GF-D8 (cell line): ENCODE measurements at places on chromosomes 6 and 20.

- DNase-seq, result no peak
These were observed 8.9 kb upstream of the UBE2V1 start for GRCh38 chr20:50121858-50122271.

DNA sequence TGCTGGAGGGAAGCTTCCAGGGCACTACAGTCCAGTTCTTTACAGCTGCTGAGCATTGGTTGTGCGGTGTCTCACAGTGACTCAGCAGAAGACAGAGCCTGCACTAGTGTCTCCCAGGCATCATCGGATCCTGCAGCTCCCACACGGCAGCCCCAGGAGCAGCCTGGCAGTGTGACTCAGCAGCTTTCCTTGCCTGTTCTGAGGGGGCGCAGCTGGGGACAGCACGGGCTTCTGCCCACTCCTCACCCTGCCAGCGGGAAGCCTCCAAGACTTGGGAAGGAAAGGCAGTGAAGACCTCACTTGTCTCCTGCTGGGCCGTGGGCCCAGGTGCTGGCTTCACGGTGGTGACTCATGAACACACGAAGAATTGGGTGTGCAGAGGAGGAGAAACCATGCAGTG lies 165.4 kb downstream of the SYNDIG1 start:
- DNase-seq, result peak; percentile 25

GRCh38 chr20:41902346-41902745 lies 284.2 kb upstream of the CHD6 start:
- DNase-seq, result no peak

- no peak for DNase-seq
These were observed 177.9 kb downstream of the TFAP2C start for GRCh38 chr20:56806952-56807517.

DNA sequence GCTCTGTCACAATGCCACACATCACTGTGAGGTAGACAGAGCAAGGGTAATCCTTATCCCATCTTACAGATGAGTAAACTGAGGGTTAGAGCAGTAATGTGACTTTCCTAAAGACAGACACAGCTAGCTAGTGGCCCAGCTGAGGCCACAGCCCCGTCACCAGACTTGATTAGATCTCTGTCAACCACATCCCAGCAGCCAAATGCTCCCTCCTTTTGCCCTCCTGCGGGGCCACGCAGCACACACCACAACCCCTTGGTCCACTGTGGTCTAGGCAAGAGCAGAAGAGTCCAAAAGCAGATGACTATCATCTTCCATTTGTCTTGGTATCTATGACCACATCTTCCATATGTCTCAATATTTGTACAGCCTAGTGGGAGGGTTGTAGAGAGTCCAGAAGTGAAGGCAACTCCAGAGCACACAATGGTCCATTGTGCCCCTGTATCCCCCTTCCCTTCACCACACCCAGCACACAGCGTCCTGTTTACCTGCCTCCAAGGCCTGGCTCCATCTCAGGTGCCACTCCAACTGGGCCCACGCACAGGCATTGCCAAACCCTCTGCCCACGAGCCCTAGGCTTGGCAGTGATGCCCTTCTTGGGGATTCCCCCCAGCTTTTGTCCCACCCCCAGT lies 47.1 kb upstream of the FOXP4 start:
- DNase-seq, result peak; percentile 19

GRCh38 chr6:18166312-18167036 lies 11.3 kb downstream of the KDM1B start:
- no peak for DNase-seq

DNA sequence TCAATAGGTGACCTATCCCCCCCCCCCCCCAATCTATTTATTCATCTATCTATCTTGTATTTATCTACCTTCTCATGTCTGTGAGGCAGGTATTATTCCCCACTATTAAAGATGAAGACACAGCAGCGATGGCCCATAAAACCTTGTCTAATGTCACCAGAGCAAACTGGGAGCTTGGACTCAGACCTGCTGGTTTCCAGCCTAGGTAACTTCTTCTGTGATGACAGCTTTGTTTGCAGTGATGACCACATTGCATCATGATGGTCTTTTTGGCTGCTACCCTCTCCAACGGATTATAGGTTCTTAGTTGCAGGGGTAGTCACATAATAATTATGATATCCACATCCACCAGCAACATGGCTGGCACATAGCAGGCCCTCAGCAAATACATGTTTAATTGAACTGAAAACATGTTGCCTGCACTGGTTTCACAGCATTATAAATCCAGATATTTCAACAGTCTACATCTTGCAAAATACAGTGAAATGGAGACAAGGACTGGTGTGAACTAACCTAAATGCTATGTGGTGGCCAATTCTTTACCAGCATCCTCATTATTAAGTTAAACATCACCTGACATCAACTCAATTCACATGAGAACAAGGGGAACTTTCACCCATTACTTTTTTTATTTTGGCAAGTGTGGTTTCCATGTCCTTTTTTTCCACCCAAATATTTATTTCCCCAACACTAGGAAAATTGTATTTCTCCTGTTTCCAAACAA lies 712.5 kb upstream of the NRSN1 start:
- no peak for DNase-seq

- DNase-seq, result no peak
These were observed 48.6 kb downstream of the CDKAL1 start for GRCh38 chr6:20582586-20583443.

- DNase-seq, result peak; percentile 53
These were observed 114.5 kb downstream of the SLC16A10 start for GRCh38 chr6:111201764-111202163.

DNA sequence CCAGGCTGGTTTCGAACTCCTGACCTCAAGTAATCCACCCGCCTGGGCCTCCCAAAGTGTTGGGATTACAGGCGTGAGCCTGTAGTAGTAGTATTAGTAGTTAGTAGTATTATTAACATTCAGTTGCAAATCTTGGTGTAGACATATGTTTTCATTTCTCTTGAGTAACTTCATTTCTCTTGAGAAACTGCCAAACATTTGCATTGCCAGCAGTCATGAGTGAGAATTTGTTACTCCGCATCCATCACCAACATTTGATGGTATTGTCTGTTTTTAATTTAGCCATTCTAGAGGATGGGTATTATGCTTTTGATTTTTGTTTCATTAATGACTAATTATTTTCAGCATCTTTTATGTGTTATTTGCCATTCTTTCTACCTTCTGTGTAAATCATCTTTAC lies 1.5 kb upstream of the ERVFRD-1 start:
- DNase-seq, result no peak

DNA sequence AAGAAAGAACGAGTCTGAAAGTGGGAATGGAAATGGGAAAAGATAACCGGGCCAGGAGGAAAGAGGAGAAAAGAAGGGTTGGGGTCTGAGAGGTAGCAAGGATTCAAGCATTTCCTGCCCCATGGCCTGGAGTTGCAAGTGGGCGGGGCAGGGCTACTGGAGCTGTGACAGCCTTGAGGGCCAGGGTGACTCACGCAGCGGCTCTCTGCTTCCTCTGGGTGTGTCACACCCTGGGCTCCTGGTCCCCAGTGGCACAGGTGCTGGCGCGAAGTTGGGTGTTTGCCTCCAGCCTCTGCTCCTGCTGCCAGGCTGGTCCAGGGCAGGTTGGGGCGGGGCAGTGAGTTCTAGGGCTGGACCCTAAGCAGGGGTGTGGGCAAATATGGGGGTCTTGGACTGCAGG lies 3.3 kb upstream of the ULBP3 start:
- DNase-seq, result no peak

DNA sequence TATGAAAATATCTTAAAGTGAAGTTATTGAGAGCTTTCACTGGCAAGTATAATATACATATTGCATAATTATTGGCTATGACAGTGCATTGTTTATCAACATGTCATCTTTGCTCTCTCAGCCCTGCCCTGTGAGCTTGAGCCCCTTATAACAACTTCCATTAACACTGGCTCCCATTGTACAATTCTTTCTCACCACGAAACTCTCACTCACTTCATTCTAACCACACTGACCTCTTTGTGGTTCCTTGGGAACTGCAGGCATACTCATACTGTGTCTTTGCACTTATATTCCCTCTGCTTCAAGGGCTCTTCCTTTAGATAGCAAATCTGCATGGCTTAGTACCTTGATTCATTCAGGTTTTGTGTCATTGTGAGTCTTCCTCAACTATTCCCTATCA lies 411.8 kb downstream of the CDKAL1 start:
- DNase-seq, result no peak

- no peak for DNase-seq
These were observed 20.0 kb downstream of the KHDRBS2 start for GRCh38 chr6:62265906-62266525.

DNA sequence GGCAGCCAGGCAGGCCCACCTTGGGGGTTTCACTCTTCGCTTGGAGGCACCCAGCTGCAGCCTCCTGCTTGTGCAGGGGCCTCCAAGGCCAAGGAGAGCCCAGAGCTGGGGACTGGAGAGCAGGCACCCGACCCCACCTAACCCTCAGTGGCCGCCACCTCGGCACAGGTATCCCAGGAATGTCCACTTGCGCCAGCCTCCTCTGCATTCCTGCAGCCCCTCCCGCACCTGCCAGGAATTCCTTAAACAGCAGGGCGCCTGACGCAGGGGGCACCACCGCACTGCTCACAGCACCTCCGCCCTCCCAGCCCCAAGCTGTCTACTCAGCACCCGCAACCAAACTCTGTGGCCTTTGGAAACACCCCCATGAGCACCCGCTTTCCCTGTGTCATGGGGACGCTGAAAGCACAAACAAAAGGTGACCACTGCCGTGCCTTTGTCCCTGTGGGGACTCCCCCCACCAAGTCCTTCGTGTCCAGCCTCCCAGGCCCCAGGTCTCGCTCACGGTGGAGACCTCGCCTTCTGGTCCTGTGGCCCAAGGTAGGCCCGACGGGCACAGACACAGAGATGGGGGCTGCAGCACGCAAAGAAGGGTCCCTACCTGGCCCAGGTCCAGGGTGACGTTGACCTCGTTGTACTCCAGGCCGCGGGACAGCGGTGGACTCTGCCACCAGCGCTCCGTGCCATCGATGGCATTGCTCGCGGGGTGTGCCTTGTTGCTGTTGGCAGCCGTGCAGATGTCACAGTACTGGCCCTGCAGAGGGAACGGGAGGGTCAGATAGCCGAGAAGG lies 5.1 kb downstream of the LAMA5 start:
- DNase-seq, result no peak

GRCh38 chr20:52493171-52493721 lies 301.7 kb upstream of the ZFP64 start:
- DNase-seq, result no peak

- no peak for DNase-seq
These were observed 34.6 kb upstream of the ADGRF1 start for GRCh38 chr6:47076422-47077344.

GRCh38 chr20:54554006-54554405 lies 78.6 kb downstream of the DOK5 start:
- DNase-seq, result no peak

DNA sequence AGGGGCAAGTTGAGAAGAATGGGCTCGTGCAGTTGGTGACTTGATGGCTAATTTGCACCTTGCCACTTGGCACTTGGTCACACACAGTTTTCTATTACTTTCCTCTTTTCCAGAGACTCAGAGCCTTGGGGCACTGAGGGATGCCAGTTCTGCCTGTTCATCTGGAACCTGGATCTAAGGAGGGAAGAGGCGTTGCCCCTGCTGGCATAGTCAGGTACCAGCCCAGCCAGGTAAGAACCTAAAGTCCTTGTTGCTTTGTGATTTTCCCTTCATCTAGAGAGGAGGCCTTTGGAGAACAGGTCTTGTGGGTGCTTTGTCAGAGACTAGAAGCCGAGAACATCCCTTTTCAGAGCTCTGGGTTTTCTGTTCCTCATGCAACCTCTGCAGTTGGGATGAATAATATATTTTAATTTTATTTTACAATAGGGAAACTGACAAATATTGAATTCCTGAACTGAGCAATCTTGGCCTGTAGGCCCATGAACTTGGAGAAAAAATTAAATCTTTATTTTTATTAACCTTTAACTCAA lies 11.4 kb downstream of the SYTL3 start:
- DNase-seq, result no peak

- no peak for DNase-seq
These were observed 91.2 kb upstream of the TMEM181 start for GRCh38 chr6:158468666-158469065.
